Inflammatory macrophage treated with lipopolysaccharide for 1 hour (primary cell): ENCODE measurements at places on chromosomes 1 and 21.

- DNase-seq: no peak
Observed at GRCh38 chr1:24206083-24206464, 19.0 kb upstream of the IFNLR1 start.

- no peak for DNase-seq
Observed at GRCh38 chr1:212614453-212615200, 6.1 kb downstream of the ATF3 start.

- no peak for DNase-seq
Observed at GRCh38 chr1:36740446-36740845, 257.7 kb upstream of the CSF3R start.

GRCh38 chr21:28554660-28555475, 437.8 kb downstream of the LTN1 start:
- no peak for DNase-seq

DNA sequence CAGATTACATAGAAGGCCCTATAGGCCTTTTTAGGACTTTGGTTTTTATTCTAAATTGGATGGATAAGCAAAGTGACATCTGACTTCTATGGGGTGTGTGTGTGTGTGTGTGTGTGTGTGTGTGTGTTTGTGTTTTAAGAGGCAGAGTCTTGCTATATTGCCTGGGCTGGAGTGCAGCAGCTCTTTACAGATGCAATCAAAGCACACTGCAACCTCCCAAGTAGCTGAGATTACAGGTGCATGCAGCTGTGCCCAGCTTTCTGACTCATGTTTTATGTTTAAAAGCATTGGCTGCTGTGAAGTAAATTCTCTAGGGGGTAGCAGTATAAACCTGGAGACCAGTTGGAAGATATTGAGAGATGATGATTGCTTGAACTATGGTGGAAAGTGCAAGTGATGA, 12.4 kb upstream of the EVI5 start:
- DNase-seq: no peak

DNA sequence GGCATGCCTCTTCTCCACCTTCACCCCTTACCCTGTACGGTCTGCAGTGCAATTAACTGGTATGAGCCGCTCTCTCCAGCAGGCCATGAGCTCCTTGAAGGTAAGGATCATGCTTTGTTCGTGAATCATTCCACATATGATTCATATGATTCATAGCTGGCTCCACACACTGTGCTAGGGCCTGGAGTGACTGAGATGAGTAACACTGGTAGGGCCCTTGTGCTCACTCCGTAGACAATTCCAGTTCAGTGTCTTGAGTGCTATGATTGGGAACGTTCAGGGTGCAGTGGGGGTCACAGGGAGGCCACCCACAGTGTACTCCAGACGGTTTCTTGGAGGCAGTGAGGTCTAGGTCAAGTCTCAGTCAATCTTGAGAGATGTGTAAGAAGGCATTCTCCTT, 239.8 kb downstream of the LMX1A start:
- DNase-seq: no peak
